ENCODE measurements at places on chromosomes 2 and 18.

GRCh38 chr2:188314314-188315054 is 22.8 kb downstream of the GULP1 start:
- DNase-seq = no peak

DNA sequence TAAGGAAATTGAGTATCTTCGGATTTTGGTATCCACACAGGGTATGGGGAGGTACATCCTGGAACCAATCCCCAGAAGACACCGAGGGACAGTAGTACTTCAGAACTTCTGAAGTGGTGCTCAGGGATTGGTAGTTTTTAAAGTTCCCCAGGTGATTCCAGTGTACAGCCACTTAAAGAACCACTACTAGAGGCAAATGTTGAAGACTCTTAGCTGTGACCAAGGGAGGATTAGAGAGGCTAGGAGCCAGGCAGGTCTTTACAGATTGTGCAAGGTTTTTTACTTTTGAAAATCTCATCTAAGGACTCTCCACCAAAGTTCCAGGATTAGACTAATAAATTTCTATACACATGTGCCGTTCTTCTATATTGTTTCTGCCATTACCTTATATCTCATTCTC is 52.9 kb upstream of the GLS start:
- no peak for DNase-seq

- no peak for DNase-seq
Measured at GRCh38 chr2:215328066-215328465, 16.2 kb downstream of the ATIC start.

- no peak for DNase-seq
Measured at GRCh38 chr2:161384864-161385263, 31.2 kb upstream of the TBR1 start.

DNA sequence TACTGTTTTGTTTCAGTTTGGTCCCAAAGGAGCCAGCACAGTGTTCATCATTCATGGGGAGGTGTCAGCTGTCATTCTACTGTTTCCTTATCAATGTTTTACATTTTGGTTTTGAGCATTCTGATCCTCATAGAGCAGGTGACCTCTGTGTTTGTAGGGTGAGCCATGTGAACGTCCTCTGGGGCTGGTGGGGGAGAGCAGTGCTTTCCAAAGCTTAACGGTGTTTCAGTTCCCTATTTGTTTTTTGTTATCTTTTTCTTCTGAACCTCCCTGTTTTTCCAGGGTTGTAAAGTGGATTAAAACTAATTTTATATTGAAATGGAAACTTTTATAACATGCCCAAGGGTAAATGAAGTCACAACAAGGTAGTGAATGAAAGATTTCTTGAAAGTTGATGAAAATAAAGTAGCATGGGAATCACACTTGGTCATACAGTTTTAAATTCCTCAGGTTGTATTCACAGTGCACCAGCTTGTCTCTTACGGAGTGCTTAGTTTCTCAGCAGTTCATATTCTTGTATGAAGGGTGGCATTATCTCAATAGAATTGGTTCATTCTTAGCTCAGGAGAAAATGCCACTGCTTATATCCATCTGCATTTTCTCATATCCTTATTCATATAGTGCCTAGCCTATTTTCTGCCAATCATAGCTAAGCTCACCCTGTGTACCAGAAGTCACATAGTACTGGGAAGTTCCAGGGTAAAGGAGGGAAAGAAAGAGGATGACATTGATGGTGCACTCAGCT is 54.5 kb downstream of the MAP4K4 start:
- no peak for DNase-seq

- no peak for DNase-seq
Measured at GRCh38 chr2:182941919-182942318, 75.5 kb upstream of the FRZB start.

DNA sequence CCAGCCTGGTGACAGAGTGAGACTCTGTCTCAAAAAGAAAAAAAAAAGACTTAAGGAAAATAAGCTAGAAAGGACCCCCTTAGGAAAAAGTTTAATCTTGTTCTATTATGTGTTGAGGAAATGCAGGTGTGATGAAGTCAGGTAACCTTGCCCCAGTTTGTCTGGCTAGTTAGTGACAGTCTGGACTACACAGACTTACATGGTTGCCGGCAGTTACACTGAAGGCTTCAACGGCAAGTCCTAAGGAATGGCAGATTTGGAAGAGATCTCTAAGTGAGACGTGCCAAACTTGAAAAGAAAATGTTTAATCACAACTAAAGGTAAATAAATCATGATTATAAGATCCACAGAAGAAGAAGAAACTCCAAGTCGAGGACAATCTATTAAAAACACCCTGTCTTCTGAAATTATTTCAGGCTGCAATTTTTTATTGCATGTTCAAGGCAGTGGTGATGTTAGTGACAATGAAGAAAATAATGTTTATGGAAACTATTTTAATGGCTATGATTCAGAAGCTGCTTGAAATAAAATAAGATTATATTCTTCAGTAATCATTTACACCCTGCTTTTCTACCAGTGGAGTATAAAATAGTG is 84.2 kb downstream of the TTC27 start:
- no peak for DNase-seq

DNA sequence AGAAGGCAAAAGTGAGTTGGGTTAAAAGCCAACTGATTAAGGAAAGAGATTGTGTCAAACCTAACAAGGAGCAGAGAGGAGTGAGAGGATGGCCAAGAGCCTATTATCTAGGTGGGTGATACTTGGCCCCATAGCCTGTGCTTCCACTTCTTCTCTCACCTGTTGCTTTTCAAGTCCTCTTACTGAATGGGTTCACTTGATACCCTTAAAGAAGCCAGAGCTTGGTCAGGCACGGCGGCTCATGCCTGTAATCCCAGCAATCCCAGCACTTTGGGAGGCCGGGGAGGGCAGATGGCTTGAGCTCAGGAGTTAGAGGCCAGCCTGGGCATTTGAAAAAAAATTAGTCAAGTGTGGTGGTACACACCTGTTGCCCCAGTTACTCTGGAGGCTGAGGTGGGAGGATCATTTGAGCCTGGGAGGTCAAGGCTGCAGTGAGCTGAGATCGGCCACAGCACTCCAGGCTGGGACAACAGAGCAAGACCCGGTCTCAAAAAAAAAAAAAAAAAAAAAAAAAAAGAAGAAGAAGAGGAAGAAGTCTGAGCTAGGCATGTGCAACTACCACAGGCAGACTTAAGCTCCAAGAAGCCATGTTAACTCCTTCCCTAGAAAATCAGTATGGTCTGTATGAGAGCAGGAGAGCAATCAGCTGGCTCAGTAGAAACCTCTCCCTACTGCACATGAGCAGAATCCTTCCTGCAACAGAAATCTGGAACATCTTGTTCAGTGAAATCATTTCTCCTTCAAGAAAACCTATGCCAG is 28.4 kb upstream of the ME2 start:
- no peak for DNase-seq

- DNase-seq = no peak
Measured at GRCh38 chr2:130872741-130873125, 36.0 kb downstream of the ARHGEF4 start.

- DNase-seq = no peak
Measured at GRCh38 chr2:221006084-221006483, 566.0 kb downstream of the EPHA4 start.

DNA sequence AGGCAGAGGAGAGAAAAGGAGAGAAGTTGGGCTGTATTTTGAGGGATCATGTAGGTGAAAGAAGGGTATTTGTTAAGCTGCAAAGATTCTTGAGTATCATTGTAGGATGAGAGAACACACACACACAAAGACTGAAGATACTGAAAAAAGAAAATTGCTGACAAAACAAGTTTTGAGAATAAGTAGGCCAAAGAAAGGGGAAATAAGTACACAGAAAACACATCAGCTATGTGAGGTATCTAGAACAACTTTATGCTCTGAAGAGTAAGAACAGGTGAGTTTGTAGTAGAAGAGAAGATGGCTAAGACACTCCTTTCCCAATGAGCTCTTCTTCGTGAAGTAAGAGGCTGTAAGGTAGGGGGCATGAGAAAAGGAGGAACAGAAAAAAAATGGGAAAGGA is 28.2 kb downstream of the METTL8 start:
- no peak for DNase-seq

DNA sequence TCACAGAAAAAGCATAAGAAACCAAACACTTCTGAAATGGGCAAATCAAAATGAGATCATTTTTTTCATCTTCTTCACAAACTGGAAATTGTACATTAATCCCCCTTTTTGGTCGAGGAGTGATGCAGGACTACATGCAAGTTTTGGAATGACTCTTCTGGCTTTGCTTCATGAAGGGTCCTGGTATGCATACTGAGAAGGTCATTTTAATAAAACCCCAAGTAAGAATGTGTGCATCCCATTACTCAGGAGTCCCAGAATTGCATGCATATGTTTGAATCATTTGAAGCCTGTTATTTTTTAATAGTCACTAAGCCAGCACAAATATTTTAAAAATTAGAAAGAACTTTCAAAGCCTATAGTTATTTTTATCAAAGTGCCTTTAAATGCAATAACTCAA is 16.7 kb upstream of the EHBP1 start:
- no peak for DNase-seq

DNA sequence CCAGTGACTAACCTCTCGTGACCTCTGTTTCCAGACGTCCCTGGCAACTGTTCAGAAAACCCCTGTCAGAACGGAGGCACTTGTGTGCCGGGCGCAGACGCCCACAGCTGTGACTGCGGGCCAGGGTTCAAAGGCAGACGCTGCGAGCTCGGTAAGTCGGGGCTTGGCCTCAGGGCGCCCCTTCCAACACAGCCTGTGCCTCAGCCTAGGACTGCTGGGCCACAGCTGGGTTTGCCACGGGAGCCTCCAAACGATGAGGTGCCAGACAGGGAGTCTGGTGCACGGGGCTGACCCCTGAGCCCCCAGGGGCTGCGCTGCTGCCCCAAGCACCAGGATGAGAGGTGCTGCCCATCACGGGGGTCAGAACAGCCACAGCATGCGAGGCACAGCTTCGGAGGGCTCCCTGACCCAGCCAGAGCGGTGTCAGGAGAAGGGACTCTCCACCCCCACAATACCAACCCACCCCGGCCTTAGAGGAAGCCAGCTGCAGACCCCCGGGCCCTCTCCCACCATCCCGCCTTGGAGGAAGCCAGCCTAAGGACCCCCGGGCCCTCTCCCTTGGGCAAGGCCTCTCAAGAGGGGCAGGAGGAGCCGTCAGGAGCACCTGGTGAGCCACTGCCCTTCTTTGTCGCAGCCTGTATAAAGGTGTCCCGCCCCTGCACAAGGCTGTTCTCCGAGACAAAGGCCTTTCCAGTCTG is 20.3 kb downstream of the MTERF4 start:
- DNase-seq = no peak

DNA sequence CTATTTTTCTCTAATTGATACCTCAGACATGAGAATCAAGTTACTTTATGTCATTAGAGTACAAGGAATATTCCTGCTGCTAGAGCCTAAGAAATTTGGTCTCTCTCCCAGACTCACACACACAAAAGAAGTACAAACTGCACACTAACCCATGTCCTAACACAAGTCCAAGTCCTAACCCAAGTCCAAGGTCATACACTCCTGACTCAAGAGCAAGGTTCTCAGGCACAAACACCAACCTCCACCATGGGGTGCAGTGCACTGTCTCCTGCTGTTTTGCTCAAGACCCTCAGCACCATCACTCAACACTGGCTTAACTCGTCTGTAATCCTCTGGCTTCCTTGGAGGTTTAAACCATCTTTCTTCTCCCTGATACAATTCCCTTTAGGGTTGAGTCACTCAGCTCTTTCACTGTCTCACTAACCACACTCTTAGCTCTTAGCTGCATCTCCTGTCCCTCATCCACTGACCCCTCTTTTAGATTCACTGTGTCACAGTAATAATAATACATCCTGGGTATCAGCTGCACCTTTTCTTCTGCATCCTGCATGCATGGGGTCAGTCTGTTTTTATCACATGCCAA is 129.8 kb downstream of the BCL2L11 start:
- no peak for DNase-seq

DNA sequence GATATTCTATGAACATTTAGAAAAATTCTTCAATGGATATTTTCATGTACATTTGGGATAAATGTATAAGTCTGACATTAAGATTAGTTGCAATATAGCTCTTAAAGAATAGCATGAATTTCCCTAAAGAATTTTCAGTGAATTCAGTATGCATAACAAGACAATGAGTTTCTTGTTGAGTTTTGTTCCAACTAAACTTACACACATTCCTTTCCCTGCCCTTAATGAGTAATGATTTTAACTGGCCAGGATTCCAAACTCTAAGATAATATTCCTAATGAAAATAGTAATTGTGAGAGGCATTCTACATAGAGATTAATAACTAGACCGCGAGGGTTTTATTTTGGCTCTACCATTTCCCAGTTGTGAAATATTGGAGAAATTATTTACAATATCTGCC is 390.3 kb upstream of the GALNT5 start:
- DNase-seq = no peak

DNA sequence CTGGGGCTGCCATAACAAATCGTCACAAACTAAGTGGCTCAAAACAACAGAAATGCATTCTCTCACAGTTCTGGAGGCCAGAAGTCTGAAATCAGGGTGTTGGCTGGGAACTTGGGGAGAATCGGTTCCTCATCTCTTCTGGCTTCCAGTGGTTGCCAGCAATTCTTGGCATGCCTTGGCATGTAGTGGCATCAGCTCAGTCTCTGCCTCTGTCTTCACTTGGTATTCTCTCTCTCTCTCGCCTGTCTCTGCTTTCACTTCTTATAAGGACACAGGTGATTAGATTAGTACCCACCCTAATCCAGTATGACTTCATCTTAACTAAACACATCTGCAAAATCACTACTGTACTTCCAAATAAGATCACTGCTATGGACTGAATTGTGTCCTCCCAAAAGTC is 695.4 kb upstream of the ID2 start:
- DNase-seq = no peak

- no peak for DNase-seq
Measured at GRCh38 chr2:129699781-129700573, 279.5 kb upstream of the RAB6C start.

DNA sequence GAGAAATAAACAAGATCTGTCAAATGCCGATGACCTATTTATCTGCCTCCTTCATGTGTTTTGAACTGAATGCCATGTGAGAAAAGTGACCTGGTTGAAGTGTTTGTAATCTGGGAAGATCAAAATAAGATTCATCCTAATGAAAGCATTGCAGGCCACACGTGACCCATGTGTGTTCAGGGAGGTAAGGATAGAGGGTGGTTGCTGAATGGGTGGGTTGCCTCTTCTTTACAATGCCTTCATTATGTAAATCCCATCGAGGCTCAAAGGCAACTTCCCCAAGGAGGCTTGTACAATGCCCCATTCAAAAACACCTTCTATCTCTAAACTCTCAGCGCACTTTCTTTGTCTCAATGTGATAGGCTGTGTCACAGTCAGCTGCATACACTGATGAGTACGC is 273.1 kb downstream of the LRATD1 start:
- no peak for DNase-seq

Data from nephron progenitor cell (in vitro differentiated cells).